ENCODE measurements at places on chromosomes 11 and 22.
A peak's percentile ranks its signal among the peaks of the same experiment; 100 is the strongest.

DNA sequence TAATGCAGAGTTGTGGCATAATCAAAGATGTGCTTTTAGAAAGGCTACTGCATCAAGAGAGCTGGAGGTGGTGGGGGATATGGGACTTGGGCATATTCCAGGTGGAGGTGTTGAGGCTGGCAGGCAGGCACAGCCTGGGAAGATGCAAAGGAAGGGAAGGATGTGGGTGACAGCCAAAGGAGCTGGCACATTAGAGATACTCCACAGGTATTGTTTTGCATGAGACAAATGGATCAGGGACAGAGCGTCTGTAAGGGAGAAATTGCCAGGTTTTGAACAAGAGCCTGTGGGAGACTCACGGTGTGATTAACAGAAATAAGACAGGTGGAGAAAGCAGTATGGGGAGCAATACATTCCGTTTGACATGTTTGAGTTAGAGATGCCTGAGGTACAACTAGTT is 263.7 kb downstream of the NELL1 start:
- no peak for DNase-seq

DNA sequence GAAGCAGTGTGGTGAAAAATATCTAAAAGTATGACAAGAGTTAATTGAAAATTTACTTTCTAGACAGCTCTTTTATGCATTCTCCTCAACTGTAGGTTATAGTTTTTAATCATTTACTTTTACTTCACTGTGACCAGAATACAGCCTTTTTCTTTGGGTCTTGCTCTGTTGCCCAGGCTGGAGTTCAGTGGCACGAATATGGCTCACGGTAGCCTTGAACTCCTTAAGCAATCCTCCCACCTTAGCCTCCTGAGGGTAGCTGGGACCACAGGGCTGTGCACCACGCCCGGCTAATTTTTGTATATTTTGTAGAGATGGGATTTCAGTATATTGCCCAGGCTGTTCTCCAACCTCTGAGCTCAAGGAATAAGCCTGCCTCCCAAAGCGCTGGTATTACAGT is 5.3 kb downstream of the SC5D start:
- DNase-seq, result no peak

- no peak for DNase-seq
Observed at GRCh38 chr22:20825624-20826023, 33.0 kb downstream of the PI4KA start.

- no peak for DNase-seq
Observed at GRCh38 chr22:30602049-30602448, 4.9 kb upstream of the TCN2 start.

DNA sequence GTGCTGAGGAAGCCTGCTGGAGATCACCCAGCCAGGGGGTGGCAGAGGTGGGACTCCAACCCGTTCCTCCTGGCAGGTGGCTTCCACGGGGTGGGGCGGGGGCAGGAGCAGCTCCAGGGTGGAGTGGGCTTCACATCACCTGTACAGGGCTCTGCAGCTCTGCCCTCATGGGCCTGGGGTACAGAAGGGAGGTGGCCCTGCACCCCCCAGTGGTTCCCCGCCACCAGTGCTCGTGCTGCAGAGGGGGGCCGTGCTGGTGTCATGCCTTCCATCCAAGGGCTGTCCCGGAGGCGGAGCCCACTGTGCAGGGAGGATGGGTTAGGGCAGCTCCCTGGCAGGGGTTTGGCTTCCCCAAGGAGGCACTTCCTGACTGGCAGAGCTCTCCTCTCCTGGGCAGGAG is 76.4 kb upstream of the SHISAL1 start:
- DNase-seq, result peak; percentile 50

DNA sequence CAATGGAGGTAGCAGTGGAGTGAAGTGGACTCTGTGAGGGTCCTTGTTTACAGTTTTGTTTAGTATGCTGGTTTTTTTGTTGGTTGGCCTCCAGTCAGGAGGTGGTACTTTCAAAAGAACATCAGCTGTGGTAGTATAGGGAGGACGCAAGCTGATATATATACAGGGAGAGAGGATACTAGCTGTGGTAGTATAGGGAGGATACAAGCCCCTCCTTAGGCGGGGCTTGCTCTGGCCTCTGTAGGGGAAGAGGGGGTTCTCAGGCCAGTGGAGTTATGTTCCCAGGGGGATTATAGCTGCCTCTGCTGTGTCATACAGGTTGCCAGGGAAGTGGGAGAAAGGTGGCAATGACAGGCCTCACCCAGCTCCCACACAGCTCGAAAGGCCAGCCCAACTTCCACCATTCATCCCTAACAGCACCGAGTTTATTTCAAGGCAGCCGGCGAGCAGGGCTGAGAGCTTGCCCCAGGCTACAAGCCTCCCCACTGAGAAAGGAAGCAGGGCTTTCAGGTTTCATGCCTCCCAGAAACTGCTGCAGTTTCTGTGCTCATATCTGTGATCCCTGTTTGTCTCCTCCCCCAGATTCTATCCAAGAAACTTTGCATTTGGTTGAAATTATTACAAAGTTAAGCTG is 10.4 kb downstream of the OR52E6 start:
- DNase-seq, result no peak

DNA sequence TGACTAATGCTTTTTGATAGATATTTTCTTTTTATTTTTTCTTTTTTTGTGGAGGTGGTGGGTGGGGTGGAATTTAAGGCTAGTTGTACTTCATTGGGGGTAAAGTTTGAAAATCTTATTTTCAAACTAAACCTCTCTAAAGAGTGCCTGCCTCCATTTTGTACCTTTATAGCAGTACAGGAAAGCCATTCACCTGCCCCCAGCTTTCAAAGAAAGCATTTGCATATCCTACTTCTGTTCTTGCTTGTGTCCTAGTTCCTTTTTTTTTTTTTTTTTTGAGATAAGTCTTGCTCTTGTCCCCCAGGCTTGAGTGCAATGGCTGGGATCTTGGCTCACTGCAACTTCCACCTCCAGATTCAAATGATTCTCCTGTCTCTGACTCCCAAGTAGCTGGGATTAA is 766.2 kb upstream of the LRRC4C start:
- DNase-seq, result no peak
